ENCODE measurements at places on chromosomes 2 and 18.

DNA sequence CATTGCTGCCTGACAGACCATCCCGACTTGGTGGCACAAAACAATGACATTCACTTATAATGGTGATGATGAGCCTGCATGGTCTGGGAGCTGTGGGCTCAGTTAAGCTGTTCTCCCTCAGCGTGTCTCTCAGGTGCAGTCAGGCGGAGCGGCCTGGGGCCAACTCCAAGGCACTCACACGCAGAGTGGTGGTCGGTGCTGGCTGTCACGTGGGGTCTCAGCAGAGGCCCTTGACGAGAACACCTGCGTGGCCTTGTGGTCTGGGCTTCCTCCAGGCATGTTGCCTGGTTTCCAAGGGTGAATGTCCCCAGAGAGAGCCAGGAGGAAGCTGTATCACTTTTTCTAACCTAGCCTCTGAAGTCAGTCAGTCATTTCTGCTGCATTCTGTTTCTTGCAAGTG is 29.8 kb downstream of the ARMC9 start:
- no peak for DNase-seq

GRCh38 chr18:22637787-22638186 is 220.1 kb upstream of the CTAGE1 start:
- peak; percentile 68 for DNase-seq

DNA sequence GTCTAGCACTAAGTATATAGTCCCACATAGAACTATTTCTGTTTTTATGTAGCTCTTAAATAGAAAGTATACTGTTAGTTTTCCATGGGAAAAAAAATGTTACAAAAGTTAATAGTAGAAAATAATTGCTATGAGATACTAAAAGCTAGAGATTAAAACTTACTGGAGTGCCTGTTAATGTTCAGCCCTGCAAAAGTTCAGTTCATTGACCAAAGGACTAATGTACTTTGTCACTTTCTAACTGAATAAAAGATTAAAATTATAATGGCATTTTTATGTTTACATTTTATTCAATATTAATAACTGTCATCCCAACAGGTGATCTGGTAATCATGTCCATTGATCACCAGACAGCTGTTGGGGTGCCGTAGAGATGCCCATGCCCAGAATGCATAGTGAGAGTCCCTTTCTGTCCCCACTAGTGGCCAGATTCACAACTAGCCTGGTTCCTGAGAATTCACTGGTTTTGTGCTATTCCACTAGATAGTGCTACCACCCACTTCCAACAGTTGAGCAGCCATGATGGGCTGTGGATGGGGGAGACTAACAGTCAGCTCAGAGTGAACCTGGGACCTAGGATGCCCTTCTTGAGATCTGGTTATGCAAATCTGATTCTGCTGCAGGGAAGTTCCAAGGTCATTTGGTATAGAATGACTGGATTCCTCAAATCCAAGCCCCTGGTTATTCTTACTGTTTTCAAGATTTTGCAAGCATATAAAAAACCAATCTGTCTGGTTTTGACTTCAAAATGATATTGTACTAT is 57.8 kb downstream of the AFTPH start:
- DNase-seq: no peak

GRCh38 chr2:200159357-200159707 is 147.2 kb upstream of the SPATS2L start:
- no peak for DNase-seq

DNA sequence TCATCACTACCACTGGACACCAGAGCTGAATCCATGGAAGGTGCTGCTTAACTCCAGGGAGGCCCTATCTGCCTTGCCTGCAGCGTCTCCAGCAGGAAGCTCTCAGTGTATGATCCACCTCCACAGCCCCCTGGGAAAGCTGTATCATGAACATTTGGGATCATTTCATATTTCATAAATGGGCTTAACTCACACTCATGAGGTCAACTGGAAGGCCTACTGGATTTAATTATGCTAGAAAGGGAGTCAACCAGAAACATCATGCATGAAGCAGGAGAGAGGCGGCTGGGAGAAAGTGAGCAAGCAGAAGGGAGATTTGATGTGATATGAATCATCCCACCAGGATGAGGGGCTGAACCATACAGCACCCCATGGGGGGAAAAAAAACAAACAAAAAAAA is 537.7 kb downstream of the TNS1 start:
- peak; percentile 71 for DNase-seq

DNA sequence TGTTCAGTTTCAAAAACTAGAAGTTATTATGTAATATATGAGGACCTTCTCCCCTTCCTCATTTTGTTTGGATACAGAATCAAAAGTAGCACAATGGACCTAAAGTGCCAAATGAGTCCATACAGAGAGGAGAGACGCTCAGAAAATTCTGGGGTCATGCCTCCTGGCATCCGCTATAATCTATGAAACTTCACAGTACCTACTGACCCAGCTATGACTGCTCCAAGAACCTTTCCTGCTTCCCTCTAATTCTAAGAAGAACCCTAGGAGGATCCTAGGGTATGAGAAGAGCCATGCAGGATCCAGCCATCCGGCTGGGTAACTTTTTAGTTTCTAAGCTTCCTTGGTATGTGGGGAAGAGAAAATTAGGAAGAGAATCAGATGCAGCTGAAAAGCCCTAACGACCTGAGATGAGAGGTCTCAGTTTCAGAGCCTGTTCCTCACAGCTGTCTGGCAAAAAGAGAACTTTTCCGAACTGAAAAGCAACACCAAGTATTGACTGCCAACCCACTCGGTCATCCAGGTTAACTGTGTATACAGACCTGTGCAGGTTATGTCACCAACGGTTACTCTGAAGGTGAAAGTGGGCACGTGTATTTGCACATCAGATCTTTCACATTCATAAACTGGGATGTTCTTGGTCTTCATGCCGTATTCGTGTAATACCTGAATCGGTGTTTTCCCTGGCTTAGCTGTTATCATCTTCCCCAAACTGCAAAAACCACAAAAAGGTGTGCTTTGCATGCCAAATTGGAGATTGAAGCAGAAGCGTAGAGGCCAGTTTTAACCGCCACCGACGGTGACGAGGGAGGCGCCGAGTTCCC is 1.1 kb downstream of the PRKRA start:
- no peak for DNase-seq

DNA sequence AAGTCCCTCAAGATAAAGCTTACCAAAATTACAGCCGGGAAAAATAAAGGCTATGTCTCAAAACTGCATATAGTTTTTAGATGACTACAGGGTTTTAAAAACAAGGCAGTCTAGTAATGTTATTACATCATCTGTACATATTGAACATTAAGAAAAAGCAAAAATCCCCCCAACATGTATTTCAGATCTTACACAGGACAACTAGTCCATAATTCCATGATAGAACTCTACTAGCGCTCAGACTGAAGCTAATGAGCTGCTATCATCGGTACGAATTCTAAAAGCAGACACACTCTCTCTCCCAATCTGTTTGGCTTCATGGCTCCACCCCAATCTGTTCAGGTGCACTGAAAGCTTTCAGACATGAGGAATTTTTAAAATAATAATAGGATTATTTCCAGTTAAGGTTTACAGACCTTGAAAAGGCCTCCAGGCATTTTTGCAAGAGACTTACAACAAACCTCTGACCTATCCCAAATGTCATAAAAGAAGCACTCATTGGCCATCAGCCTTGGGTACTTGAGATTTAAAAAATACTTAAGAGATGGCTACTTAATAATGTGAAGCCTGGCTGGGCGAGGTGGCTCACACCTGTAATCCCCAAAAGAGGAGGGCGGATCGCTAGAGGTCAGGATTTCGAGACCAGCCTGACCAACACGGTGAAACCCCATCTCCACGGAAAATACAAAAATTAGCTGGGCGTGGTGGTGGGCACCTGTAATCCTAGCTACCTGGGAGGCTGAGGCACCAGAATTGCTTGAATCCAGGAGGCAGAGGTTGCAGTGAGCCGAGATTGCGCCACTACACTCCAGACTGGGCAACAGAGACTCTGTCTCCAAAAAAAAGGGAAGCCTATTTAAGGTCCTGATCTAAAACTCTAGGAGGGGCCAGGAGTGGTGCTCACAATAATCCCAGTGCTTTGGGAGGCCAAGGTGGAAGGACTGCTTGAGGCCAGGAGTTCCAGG is 2.0 kb downstream of the NPC1 start:
- DNase-seq: no peak

- DNase-seq: no peak
Measured at GRCh38 chr2:146214394-146214929, 1630.4 kb upstream of the ACVR2A start.

DNA sequence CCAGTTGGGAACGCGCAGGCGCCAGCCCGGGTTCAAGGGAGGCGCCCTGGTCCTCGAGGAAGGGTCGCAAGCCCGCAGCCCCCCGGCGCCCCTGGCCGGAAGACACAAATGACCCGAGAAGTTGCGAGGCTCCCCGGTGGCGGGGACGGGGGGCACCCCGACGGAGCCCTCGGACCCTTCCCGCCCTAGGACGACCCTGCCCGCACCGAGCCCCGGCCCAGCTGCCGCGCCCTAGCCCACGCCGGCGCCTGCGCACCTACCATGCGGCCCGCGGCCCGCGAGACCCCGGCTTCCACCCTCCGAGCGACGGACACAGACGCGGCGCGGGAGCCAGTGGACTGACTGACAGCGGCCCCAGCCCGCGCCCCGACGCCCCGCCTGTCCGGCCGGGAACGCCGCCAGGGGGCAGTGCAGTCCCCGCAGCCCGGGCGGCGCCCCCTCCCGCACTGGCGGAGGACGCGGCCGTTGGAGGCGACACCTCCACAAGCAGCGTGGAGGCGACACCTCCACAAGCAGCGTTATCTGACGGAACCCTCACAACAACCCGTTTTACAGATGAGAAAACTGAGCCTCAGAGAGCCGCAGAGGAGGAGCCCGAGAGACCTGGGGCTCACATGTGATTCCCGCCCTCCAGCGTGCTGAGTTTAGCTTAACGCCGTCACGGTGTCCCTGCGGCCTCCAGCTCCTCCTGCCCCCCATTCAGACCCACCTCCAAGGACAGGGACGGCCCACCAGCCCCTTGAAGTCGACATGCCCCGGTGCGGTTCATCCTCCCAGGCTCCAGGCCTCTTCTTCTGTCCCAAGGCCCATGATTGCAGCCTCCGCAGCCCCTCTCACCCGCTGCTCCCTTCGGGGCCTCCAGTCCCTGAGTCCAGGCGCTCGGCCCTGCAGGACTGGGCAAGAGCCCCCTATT is at the start of gene NMUR1:
TSS of gene NMUR1 (minus strand) at position 347 of the 913 bp plus-strand sequence. CDS start at position 263, 84 bp downstream.
- no peak for DNase-seq

GRCh38 chr2:190947711-190948251 is 66.2 kb downstream of the STAT1 start:
- peak; percentile 81 for DNase-seq

- peak; percentile 18 for DNase-seq
Measured at GRCh38 chr18:61898640-61899101, 5.9 kb upstream of the RNF152 start.

GRCh38 chr18:57901825-57902589 is 98.9 kb upstream of the ATP8B1 start:
- DNase-seq: no peak

DNA sequence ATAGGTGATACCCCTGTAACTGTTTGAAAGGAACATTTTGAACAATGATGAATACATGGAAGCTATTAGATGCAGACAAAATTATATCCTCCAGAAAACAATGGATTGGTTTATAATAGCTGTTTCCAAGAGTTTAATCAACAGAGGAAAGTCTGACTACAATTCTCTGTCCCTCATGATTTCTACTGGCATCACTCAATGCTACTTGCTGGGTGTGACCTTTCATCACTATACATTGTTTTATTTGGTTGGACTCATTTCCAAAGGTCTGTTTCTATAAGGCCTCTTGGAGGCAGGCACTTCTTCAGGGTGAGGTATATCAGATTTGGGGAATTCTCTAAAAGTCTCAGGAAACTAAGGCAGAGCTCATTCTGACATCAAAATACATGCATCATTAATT is 636.1 kb upstream of the SLC8A1 start:
- no peak for DNase-seq

DNA sequence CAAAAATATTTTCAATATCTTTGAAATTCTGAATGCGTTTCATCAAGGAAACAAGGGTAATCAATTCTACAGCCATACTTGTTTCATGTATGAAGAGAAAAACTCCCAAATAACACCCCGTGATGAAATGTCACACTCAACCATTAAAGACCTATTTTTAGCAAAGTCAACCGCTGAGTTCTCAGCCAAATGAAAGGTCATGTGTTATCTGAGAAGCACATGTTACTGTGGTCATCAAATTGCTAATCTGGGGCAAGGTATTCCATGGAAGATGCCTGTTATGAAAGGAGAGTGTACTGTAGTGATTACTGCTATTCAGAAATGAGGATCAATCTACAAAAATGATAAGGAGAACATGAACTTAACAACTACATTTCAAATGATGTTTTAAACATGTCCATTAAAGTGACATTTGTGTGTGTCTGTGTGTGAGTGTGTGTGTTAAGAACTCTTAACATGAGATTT is 126.7 kb downstream of the BCL2 start:
- no peak for DNase-seq

GRCh38 chr18:55337908-55338521 is 250.0 kb downstream of the TCF4 start:
- no peak for DNase-seq

DNA sequence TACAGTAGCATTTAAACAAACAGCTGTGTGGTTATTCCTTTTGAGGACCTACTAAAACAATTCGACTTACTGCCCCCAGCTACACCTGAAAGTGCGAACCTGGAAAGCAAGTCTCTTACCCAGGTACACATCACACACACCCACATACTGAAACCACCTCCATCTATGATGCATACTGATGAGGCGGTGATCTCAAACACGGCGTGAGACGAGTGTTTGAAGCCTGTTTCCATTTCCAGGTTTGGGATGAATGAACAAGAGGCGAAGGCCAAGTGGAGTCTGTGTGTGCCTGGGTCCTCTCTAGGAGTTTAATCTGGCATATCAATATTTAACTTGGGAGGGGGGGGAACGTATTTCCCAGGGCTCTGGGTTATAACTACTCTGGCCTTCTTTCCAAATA is 1.6 kb downstream of the TMEM185B start:
- DNase-seq: no peak

DNA sequence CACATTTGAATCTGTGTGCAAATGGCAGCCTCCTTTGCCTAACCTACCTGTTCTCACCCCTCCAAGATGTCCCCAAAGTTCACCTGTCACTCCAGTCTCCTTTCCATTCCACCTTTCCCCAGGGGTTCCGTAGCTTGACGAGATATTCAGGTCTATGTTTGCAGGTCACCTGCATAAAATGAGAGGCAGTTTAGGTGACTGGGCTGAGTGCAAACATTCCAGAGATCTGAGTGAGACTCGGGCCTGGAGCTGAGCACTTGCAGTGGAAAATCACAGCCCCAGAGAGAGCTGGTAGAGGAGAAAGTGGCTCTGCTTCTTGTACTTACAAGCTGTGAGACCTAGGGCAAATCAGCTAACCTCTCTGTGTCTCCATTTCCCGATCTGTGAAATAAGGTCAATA is 20.1 kb downstream of the CAPN14 start:
- no peak for DNase-seq

- DNase-seq: peak; percentile 95
Measured at GRCh38 chr2:207133820-207134519, 31.8 kb downstream of the KLF7 start.

- DNase-seq: peak; percentile 73
Measured at GRCh38 chr2:186771395-186771794, 77.5 kb downstream of the FAM171B start.

DNA sequence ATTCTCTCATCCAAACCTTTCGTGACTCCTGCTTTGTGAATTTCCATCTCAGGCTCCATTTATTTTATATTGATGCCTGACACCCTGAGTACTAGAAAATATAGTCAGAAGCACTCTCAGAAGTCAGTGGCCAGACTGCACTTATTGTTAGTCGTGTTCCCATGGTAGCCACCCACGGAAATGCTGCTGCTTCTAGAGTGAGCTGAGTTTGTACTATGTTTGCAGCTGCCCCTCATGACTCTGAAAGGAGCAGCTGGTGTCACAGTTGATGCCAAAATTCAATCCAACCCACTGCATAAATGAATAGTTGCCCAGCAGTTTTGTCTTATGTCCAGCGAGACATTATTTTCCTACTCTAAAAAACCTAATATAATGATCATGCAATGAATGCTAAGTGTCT is 265.2 kb upstream of the SPHKAP start:
- peak; percentile 7 for DNase-seq

All from fibroblast of upper back skin (primary cell).